ENCODE measurements at places on chromosomes 1 and 21.

- peaks cover 7% of the 10 kb centered on the region for H3K36me3 ChIP-seq
- H3K27me3 ChIP-seq: no peaks in the 10 kb centered on the region
- no peak overlapping the region for H3K27ac ChIP-seq
- DNase-seq: no peak
- H3K4me3 ChIP-seq: no peak overlapping the region
Measured at GRCh38 chr1:115951560-115951959, 24.8 kb upstream of the SLC22A15 start.

DNA sequence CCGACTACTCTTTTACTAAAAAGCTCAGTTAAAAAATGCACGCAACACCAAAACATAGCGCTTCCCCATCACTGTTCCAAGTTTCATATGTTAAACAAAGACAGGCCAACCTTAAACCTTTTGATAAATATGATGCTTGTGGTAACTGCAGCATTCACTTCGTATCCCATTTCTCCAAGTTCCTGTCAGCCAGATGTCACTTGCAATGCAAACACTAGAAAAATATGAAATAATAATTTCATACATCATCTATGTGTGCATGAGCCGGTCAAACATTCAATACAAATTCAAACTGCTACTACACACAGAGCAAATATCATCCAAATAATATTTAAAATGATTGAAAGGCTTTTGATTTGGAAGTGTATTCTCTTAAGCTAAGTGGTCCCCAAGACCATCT, 636.5 kb downstream of the LMO4 start:
- DNase-seq: no peak
- H3K27ac ChIP-seq: no peak overlapping the region
- H3K36me3 ChIP-seq: no peaks in the 10 kb centered on the region

GRCh38 chr1:45530632-45531135, 9.0 kb upstream of the PRDX1 start:
- no peaks in the 10 kb centered on the region for H3K27me3 ChIP-seq
- no peaks in the 10 kb centered on the region for H3K36me3 ChIP-seq
- no peaks in the 10 kb centered on the region for H3K4me1 ChIP-seq
- DNase-seq: no peak
- H3K4me3 ChIP-seq: no peak overlapping the region

- H3K27ac ChIP-seq: peak overlapping the region; percentile 90
- peaks cover 47% of the 10 kb centered on the region for H3K4me1 ChIP-seq
- DNase-seq: no peak
Measured at GRCh38 chr1:206898915-206899431, 1.7 kb downstream of the IL24 start.

- peaks cover 22% of the 10 kb centered on the region for H3K4me1 ChIP-seq
- no peak overlapping the region for H3K4me3 ChIP-seq
- no peak for DNase-seq
- H3K36me3 ChIP-seq: peaks cover 3% of the 10 kb centered on the region
- H3K27me3 ChIP-seq: no peaks in the 10 kb centered on the region
Measured at GRCh38 chr21:17693801-17694200, 81.1 kb upstream of the BTG3 start.

- H3K27me3 ChIP-seq: no peaks in the 10 kb centered on the region
- peak; percentile 45 for DNase-seq
- peaks cover 44% of the 10 kb centered on the region for H3K36me3 ChIP-seq
- H3K4me1 ChIP-seq: peaks cover 21% of the 10 kb centered on the region
- peak overlapping the region; percentile 88 for H3K27ac ChIP-seq
- H3K4me3 ChIP-seq: peak overlapping the region; percentile 90
Measured at GRCh38 chr1:153945131-153945794, 1.3 kb downstream of the DENND4B start.

GRCh38 chr1:232980986-232981560, 30.7 kb downstream of the NTPCR start:
- no peak overlapping the region for H3K4me3 ChIP-seq
- H3K27me3 ChIP-seq: no peaks in the 10 kb centered on the region
- H3K36me3 ChIP-seq: peaks cover 80% of the 10 kb centered on the region
- DNase-seq: no peak

DNA sequence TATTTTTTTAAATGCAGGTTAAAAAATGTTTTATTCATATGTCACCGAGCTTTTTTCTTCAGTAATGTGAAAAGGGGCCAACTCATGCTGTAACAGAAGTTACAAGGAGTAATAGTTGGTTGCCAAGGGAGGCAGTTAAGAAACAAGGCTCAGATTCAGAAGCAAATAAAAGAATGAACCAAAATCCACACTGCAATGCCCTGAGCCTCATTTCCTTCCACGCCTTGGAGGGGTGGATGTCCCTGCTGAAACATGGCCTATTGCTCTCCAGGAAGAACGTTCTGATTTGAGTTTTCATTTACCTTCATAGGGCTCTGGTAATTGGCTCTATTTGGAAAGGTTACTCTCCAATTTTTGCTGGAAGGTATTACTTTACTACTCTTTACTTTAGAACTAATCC, 24.4 kb downstream of the ALG14 start:
- DNase-seq: no peak
- no peaks in the 10 kb centered on the region for H3K36me3 ChIP-seq
- no peak overlapping the region for H3K4me3 ChIP-seq
- no peaks in the 10 kb centered on the region for H3K27me3 ChIP-seq

- no peaks in the 10 kb centered on the region for H3K36me3 ChIP-seq
- H3K4me1 ChIP-seq: peaks cover 20% of the 10 kb centered on the region
- no peak overlapping the region for H3K4me3 ChIP-seq
- H3K27me3 ChIP-seq: no peaks in the 10 kb centered on the region
- DNase-seq: peak; percentile 89
- H3K27ac ChIP-seq: peak overlapping the region; percentile 60
Measured at GRCh38 chr1:231866392-231867331, 240.1 kb downstream of the DISC1 start.

GRCh38 chr1:180384286-180385005, 117.9 kb downstream of the ACBD6 start:
- H3K4me3 ChIP-seq: no peak overlapping the region
- peaks cover 12% of the 10 kb centered on the region for H3K4me1 ChIP-seq
- no peak for DNase-seq
- H3K36me3 ChIP-seq: peaks cover 43% of the 10 kb centered on the region

DNA sequence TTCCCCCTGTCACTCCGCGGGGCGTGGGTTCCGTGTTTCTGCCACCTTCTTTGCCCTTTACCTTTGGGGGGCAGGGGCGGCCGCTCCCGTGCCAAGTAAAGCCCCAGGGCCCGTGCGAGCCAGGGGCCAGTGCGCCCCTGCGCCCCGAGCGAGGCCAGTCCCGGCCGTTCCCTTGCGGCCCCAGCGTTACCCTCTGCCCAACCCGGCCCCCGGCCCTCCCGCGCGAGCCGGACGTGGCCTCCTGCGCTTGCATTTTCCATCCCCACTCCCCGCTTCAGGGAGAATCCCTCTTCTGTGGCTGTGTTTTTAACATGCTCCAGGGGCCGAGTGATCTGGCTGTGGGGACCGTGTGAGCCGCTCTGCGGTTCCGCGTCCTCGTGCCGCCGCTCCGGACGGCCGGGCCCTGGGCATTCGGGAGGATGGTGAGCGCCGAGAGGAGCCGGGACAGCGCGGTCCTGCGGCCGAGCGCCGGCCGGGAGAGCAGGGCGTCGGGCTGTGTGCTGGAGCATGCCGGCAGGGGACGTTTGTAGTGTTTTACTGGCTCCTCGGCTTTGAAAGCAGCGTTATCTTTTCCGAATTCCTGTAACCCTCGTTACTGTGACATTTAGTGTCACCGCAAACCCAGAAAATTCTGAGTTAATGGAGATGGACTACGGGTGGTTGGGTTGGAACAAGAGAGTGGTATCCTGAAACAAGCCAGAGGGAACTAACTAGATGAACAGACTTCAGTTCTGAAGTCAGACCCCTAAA, 1.0 kb downstream of the GALNT2 start:
- H3K27me3 ChIP-seq: no peaks in the 10 kb centered on the region
- H3K4me3 ChIP-seq: peak overlapping the region; percentile 91
- DNase-seq: peak; percentile 60
- peaks cover 43% of the 10 kb centered on the region for H3K4me1 ChIP-seq

- no peak for DNase-seq
- no peak overlapping the region for H3K4me3 ChIP-seq
- H3K4me1 ChIP-seq: no peaks in the 10 kb centered on the region
- peaks cover 5% of the 10 kb centered on the region for H3K36me3 ChIP-seq
- no peak overlapping the region for H3K27ac ChIP-seq
- H3K27me3 ChIP-seq: no peaks in the 10 kb centered on the region
Measured at GRCh38 chr1:45850017-45850416, 46.6 kb downstream of the MAST2 start.

- H3K27ac ChIP-seq: no peak overlapping the region
- peaks cover 17% of the 10 kb centered on the region for H3K27me3 ChIP-seq
Measured at GRCh38 chr1:219924342-219924741, 4.0 kb downstream of the SLC30A10 start.

GRCh38 chr1:10280439-10281350, 70.3 kb downstream of the KIF1B start:
- no peak overlapping the region for H3K4me3 ChIP-seq
- H3K27me3 ChIP-seq: no peaks in the 10 kb centered on the region
- H3K27ac ChIP-seq: no peak overlapping the region
- H3K4me1 ChIP-seq: peaks cover 5% of the 10 kb centered on the region
- no peak for DNase-seq
- peaks cover 85% of the 10 kb centered on the region for H3K36me3 ChIP-seq

GRCh38 chr1:77227381-77227780, 8.2 kb upstream of the PIGK start:
- H3K36me3 ChIP-seq: no peaks in the 10 kb centered on the region
- no peaks in the 10 kb centered on the region for H3K27me3 ChIP-seq
- H3K4me3 ChIP-seq: no peak overlapping the region
- DNase-seq: no peak
- no peak overlapping the region for H3K27ac ChIP-seq

- DNase-seq: no peak
- peaks cover 8% of the 10 kb centered on the region for H3K4me1 ChIP-seq
Measured at GRCh38 chr1:195325181-195325580, 1283.1 kb downstream of the KCNT2 start.

DNA sequence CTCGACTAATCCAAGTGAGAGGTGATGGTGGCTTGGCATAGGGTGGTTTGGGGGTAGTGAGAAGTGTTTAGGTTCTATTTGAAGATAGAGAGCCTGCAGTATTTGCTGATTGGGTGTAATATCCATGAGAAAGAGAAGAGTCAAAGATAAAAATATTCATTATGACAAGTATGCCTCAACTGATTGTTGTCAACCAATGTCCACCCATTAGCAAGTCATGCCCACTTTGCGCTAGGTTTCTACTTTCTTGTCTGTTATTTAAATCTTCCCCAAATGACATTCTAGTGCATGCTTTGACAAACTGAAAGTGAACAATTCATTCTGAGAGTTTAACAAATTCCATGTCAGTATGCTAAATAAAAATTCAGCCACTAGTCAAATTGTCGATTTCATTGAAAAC, 3.8 kb upstream of the XCL1 start:
- DNase-seq: no peak
- H3K36me3 ChIP-seq: no peaks in the 10 kb centered on the region
- peaks cover 26% of the 10 kb centered on the region for H3K27me3 ChIP-seq
- no peak overlapping the region for H3K4me3 ChIP-seq

DNA sequence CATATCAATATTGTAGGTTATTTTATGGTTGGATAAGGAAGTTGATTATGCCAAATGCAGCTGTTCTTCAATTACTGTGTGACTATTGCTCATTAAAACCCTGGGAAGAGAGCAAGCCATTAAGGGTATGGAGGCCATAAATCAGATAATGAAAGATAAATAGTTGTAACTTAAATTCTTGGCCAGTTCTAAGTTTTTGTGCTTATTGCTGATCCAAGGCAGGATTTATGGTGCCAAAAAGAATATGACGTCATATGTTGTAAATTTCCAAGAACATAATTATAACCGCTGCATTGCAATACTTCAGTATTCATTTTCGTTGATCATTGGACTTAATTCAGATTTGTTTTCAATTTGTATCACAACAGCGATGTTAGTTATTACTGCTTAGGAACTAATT, 211.6 kb downstream of the LRRC40 start:
- H3K27me3 ChIP-seq: peaks cover 17% of the 10 kb centered on the region
- H3K36me3 ChIP-seq: no peaks in the 10 kb centered on the region
- H3K4me1 ChIP-seq: no peaks in the 10 kb centered on the region
- DNase-seq: no peak

DNA sequence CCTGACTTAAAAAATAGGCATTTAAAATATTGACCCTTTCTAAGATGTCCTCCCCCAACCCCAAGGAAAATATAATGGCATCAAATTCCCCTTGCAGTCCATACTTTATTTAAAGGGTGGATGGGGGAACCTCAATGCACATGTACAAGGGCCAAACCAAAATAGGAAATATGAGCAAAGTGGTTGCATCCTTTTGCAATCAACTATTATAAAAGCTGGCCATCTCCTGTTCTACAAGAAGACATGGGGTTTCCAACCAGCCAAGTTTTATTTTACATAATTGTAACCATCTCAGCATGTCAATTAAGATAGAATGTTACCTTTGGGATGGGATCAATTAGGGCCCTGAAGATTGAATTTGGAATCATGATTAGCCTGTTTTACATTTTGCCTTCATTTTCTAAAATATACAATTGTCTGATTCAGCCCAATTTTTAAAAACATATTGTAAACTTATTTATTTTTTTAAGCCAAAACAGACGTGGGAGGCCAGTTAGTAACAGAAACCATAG, 146.7 kb upstream of the NFIA start:
- no peak overlapping the region for H3K4me3 ChIP-seq
- H3K27me3 ChIP-seq: no peaks in the 10 kb centered on the region
- H3K27ac ChIP-seq: no peak overlapping the region

DNA sequence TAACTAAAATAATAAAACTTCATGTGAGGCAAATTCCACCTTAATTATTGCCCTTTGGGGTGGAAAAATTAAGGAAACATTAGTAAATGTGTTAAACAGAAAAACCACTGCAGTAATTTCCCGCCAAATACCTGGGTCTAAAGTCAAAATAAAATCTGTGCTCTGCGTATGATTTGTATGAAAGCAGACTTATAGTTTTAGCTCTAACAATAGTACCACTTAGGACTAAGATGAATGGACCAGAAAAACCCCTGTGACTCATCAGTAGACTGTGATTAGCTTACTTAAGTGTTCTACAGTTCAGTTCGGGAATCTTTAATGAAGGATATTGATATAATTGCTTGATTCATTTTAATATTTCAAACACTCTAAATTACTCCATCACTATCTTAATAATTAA, 23.3 kb upstream of the C1orf105 start:
- peaks cover 36% of the 10 kb centered on the region for H3K4me1 ChIP-seq
- H3K36me3 ChIP-seq: peaks cover 6% of the 10 kb centered on the region
- no peak overlapping the region for H3K4me3 ChIP-seq
- H3K27ac ChIP-seq: no peak overlapping the region

DNA sequence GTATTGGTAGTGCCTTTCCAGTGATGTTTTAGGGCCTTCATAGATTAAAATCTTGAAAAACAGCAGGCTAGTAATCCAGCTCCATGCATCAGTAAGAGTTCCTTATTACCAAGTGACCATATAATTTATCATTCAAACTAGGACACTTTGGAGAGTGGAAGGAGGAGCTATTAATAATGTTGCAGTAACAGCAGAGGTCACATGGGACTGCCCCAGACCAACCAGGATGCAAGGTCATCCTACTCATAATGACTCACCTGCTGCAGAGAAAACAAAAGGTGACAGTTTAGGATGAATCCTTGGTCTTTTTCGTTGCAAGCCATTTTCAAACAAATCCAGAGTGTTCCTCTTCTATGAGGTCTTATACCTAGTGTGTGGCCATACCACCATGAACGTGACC, 187.4 kb downstream of the NUF2 start:
- H3K27ac ChIP-seq: no peak overlapping the region
- H3K27me3 ChIP-seq: no peaks in the 10 kb centered on the region
